ENCODE measurements at places on chromosomes 3 and 15.

GRCh38 chr15:80475572-80475971, 71.4 kb downstream of the ARNT2 start:
- no peak for DNase-seq

- peak; percentile 74 for DNase-seq
Observed at GRCh38 chr3:12705981-12706380, 42.1 kb upstream of the RAF1 start.

GRCh38 chr3:171049861-171050444, 23.4 kb upstream of the SLC2A2 start:
- peak; percentile 76 for DNase-seq

GRCh38 chr3:127033171-127033570, 50.3 kb downstream of the PLXNA1 start:
- no peak for DNase-seq

DNA sequence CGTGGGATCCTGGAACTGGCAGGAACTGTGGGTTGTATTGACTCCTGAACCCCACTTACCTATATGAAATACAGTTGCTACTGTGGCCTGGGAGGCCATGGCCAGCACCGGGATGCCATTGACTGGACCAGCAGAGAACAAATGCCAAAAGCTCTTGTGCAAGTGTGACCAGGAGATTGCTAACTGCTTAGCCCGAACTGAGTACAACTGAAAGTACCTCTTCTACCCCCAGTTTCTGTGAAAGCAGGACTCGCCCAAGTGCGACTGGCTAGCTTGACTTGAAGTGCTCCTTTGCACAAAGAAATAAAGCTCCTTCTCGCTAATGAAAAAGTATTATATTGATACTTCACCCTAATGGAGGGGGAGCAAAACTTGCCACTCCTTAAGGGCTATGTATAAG, 101.3 kb upstream of the ATP11B start:
- DNase-seq = no peak

DNA sequence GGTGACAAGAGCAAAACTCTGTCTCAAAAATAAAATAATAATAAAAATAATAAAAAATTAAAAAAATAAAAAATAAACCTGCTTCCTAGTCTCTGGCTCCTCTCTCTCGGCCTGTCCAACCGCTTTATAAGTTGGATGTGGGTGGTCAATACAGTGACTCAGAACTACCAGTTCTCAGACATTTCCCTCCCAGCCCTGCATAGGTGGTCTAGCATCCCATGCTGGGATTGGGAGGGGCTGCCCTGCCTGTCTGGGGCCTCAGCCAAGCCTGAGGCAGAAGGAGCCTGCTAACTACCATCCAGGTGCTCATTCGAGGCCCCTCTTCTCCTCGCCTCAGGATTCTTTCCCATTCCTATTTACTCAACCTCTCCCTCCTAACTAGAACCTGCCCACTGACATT, 33.3 kb upstream of the BLM start:
- peak; percentile 43 for DNase-seq

DNA sequence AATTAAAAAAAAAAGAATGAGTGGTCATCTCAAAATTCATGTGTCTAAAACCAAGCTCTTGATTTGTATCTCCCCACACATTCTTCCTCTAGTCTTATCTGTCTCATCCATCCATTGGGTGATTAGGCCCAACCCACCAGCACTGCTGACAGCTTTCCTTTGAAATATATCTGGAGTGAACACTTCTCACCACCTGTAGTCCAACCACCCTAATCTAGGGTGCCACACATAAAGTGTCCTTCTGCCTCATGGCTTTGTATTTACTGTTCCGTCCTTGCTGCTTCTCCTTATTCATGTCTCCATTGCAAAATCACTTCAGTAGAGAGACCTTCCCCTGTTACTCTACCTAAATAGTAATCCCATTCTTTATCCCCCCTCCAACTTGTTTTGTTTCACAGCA, 82.4 kb upstream of the PTX3 start:
- no peak for DNase-seq

DNA sequence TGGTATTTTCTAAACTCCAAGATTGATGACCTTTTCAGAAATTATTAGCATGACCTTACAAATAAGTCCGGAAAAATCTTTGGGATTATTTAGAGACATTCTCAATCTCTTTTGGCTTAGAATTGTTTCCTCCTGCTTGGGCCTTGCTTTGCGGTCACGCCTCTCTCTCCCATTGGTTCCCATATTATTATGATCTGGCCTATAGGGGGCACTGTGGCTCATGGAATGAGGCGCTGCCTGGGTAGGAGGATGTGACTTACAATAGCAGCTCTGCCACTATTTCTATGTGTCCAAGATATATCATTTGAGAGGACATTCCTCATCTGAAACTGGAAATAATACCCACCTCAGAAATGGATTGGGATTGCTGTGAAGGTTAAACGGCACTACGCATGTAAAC, 464.9 kb downstream of the MFSD1 start:
- peak; percentile 38 for DNase-seq

DNA sequence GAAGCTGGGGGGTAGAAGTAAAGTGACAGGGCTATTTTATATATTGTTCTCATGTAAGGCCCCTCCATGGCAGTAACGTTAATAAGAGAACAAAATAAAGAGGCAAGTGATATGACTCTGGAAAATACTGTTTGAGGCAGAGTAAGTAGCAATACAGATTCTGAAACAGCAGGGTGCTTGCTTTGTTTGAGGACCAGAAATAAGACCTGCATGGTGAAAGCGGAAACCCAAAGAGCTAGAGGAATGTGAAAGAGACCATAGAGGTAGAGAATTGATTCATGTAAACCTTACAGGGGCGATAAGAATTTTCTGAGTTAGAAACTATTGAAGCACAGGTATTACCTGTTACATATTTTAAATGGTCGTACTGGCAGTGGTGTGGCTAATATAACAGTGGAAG, 1517.1 kb downstream of the SI start:
- no peak for DNase-seq

- DNase-seq = no peak
Observed at GRCh38 chr3:162175878-162176277, 679.3 kb downstream of the OTOL1 start.

DNA sequence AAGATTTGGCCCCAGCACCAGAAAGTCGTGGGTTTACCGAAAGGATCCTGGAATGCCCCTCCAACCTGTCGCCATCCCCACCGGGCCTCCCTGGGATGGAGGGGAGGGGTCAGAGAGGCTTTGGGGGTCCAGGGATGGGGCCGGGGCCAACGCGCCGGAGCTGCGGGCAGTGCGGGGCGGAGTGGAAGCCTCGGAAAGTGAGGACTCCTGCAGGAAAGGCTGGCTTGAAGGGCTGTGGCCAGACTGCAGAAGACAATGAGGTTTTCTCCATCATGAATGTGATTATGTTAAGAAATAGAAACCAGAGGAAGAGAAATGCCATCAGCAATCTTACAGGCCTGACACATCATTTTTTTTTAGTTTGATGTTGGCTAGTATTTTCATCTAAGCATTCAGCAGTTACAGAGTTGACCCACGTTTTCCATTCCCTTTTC, 738 bp downstream of the YEATS2 start:
- DNase-seq = peak; percentile 32

- DNase-seq = no peak
Observed at GRCh38 chr3:7346364-7346763, 485.4 kb downstream of the GRM7 start.

DNA sequence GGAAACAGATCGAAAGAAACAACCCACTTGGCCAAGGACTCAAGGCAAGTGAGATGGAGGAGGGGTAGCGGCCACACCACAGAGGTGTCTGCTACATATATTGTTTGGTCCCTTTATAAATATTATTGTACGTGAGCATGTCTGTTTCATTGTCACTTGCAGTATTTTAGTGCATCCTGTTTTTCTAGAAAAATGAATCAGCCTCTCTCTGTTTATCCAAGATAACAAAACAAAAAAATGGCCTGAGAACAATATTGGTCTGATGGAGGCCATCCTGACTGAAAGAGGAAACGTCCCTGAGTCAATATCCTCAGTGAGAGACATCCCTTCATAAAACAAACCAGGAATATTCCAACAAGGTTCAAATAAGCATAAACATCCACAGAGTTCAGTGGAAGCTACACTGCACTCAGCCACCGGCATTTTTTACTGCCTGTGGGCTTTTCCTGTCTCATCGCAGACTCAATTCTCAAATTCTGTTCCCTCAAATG, 42.0 kb downstream of the WWTR1 start:
- no peak for DNase-seq

- DNase-seq = no peak
Observed at GRCh38 chr3:43023746-43024145, 44.6 kb downstream of the GASK1A start.

GRCh38 chr15:51281368-51281967, 56.9 kb downstream of the CYP19A1 start:
- peak; percentile 57 for DNase-seq

DNA sequence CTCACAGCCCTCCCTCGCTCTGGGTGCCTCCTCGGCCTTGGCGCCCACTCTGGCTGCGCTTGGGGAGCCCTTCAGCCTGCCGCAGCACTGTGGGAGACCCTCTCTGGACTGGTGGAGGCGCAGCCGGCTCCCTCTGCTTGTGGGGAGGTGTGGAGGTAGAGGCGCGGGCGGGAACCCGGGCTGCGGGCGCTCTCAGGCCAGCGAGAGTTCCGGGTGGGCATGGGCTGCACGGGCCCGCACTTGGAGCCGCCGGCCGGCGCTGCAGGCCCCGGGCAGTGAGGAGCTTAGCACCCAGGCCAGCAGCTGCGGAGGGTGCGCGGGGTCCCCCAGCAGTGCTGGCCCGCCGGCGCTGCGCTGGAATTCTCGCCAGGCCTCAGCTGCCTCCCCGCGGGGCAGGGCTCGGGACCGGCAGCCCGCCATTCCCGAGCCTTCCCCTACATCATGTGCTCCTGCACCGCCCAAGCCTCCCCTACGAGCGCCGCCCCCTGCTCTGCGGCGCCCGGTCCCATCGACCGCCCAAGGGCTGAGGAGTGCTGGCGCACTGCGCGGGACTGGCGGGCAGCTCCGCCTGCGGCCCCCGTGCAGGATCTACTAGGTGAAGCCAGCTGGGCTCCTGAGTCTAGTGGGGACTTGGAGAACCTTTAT, 46.0 kb upstream of the GSK3B start:
- no peak for DNase-seq

DNA sequence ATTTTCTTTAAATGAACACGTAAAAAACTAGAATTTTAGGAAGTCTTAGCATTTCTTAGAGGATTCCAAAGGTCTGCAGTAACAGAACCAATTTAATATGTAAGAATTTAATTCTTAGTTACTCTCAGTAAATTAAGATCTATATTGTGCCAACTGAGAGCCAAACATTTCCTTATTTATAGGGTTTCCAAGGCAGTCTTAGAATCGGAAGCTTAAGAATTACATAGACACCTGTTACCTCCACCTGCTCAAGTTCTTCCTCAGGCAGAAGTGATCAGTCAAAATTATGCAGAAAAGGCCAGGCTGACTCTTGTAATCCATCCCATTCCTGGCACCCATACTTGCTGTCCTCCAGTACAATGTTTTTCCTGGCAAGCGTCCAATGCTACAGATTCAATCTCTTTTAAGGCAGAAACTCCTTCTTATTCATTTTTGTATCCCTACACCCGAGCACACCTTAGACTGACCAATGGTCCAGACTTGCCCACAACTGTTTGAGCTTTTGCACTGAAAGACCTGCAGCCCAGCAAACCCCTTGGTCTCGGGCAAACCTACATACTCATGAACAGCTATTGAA, 64.3 kb downstream of the NCEH1 start:
- peak; percentile 64 for DNase-seq

GRCh38 chr3:64352639-64352992, 127.3 kb upstream of the PRICKLE2 start:
- DNase-seq = no peak

GRCh38 chr3:135448520-135448919, 517.0 kb upstream of the PPP2R3A start:
- DNase-seq = no peak

DNA sequence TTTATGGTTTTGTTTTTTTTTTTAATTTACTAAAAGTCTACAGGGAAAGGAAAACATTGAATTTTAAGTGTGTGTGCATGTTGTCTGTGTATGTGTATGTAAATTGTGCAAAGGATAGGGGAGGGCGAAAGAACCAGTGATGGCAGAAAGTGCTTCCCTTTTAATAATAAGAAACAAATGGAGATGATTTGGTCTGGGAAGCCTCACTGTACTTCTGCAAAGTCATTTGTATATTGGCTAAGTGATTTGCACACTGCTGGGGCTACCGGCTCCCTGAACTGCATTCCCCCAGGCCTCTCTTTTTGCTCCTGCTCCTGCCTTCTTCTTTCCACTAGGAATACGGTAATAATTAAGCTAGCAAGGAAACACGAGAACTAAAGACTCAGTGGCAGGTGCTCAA, 101.2 kb downstream of the CD47 start:
- DNase-seq = no peak

- no peak for DNase-seq
Observed at GRCh38 chr3:148975696-148976095, 15.6 kb upstream of the GYG1 start.

DNA sequence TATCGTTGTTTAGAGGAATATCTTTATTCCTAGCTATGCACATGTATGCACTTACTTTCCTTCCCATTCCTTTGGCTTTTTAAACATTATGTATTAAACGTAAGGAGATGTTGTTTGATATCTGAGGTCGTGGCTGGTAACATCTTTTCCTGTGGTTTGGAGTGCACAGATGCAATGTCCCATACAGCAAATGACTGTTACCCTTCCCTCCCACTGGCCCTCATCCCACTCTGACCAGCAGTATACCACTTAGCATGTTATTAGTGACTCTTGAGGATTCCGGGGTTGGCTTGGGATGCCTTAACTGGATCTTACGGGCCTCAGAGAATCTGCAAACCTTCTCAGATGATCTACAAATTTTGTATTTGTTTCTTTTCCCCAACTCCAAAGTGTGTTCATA, 34.5 kb downstream of the TGFBR2 start:
- no peak for DNase-seq

- DNase-seq = peak; percentile 80
Observed at GRCh38 chr15:80507131-80507530, 102.9 kb downstream of the ARNT2 start.

GRCh38 chr3:60610441-60611112, 640.7 kb downstream of the FHIT start:
- DNase-seq = peak; percentile 91

DNA sequence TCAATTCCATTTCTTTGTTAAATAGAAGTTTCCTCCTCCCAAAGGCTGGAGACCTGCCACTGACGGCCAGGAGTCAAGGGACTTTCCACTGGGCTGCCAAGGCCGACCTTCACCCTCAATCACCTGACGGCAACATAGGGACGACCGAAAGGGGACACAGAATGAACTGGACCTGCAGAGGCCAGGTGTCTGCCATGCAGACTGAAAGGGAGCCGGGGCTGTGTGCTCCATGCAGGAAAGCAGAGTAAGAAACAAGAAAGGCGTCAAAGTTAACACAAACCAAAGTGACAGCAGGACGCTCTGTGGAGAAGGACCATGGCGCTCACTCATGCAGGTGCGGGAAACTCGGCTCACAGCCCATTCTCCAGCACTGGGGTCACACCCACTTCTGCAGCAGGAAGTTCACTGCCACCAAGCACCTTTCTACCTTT, 26.1 kb downstream of the ZXDC start:
- DNase-seq = no peak

- DNase-seq = no peak
Observed at GRCh38 chr15:74235962-74236361, at the start of gene CCDC33. CCDC33 (plus strand) TSS chr15:74236326; CDS start chr15:74236720, 394 bp downstream.

DNA sequence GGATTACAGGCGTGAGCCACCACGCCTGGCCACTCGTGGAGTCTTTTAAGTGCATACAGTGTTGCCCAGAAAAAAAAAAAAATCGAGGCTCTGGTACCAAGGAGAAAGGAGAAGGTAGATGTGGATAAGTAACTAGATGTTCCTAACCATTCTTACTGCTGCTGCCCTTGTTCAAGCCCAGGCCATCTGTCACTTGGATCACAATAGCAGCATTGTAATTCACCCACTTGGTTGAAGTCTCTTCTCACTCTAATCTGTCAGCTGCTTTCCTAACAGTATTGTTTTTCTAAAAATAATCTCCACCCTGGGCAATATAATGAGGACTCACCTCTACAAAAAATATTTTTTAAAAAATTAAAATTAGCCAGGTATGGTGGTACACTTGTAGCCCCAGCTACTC, 58.0 kb upstream of the CRTC3 start:
- DNase-seq = no peak

Data from fibroblast of upper back skin (primary cell).